Activated gamma-delta T cell treated with Interleukin-2 at 50 U/mL for 16 hours (primary cell): ENCODE measurements at places on chromosomes 7 and 10.

DNA sequence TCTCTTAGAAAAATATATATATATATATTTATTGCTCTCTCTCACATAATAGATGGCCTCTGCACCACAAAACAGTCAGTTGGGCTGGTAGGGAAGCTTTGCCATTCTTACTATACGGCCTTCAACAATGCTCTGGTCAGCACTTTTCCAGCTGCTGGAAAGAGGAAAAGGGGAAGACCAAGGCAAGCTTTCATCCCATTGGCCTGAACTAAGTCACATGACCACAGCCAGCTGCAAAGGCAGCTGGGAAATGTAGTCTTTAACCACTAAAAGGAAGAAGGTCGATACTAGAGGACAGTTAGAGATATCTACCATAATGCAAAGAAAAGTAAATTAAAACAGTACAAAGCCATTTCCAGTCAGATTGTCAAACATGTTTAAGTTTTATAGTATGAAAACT is 58.4 kb upstream of the MACROH2A2 start:
- no peak for DNase-seq

DNA sequence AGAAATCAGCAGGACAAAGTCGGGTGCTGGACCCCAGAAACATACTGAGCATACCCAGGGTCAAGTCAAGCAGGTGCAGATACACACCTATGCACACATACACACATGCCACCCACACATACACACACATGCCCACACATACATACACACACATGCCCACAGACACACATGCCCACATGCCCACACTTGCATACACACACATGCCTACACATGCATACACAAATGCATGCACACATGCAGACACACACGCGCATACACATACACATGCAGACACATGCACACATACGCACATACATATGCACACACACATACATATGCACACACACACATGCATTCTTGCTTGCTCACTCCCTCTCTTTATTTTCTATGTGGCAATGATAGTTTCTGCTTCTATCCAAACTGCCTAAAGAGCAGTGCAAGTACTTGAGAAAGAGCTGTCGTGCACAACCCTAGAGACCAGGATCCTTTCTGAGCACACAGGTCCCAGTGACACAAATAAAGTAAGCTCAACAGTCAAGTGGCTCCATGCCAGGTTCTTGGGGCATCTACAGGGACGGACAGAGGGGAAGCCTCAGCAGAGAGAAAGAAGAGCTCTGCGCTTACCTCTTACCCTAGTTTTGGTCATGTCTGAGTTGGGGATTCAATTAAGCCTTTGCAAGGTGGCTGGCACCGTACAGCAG is 83.7 kb downstream of the EBF3 start:
- no peak for DNase-seq

DNA sequence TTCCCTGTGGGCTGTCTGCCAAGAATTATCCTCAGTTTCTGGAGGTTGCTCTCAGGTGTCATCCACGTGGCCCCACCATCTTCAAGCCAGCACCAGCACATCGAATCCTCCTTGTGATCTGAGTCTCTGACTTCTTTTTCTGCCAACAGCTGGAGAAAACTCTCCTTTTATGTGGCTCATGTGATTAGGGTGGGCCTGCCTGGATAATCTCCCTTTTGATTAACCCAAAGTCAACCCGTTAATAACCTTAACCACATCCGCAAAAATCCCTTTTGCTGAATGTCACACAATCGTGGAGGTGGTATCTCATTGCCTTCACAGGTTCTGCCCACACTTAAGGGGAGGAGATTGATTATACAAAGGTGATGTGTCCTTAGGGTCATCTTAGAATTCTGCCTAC is 73.8 kb downstream of the LRGUK start:
- DNase-seq, result no peak

DNA sequence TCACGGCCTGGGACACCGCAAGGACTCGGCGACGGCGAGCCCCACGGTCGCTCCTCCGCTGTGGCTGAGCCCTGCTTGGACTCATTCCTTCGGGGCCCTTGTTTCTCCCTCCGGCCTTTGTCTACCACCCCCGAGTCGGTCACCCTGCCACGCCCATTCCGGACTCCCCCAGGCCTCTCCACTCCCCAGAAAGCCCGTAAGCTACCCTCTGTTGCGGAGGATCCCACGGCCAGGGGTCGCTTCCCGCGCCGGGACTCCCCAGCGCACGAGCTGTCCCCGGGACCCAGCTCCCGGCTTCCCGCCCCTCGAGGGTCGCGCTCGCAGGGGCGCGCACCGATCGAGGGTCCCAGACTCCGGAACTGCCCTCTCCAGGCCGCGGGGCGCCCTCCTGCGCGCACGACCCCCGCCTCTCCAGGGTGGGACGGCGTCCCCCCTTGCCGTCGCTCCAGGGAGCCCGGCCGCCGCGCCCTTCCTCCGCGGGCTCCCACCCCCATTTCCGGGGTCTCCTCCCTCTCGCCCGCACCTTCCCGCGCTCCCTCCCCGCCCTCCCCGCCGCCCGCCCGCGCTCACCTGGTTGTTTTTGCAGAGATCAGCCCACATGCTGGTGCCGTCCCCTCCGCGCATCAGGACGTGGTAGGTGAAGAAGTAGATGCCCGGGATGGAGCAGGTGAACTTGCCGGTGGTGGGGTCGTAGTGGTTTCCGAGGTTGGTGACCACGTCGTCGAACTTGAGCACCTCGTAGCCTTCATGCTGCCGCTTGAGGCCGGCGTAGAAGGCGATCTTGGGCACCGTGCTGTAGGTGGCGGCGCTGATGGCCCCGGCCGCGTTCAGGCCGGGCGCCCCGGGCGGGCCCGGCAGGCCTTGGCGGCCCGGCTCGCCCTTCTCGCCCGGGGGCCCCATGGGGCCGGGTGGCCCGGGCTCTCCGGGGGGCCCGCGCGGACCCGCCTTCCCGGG is 1.5 kb downstream of the C1QL3 start:
- no peak for DNase-seq

DNA sequence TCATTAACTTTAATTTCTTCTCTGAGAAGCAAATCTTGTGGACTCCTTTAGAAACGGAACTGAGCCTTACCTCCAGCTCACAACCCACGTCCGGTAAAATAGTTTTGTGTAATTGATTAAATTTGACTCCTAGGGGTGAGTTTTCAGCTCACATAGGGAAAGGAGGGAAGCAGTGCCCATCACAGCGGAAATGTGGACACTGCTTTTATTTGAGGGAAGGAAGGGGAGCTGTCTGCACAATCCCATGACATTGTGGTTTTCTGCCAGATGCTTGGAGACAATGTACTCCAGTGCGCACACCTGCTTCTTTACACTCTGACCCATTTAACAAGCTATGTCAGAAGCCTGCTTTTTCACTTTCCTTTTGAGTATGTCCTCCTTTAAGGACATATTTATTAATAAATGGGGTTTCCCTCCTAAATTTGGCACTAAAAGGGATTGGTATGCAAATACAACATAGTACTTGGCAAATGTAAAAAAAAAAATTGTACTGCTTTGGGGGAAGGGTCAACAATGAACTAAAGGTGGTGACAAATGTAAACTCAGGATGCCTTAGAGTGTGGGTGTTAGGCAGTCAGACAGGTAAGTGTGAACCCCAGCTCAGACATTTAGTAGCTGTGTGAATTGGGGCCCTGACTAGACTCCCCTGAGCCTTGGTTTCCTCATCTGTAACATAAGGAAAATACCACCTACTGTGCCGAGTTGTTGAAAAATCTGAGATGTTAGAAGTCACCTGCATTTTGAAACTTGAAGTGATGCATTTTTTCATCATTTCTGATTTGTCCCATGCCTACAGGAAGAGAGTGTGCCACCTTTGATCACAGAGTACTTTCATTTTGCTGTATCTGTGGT is 90.2 kb upstream of the KLF6 start:
- no peak for DNase-seq

DNA sequence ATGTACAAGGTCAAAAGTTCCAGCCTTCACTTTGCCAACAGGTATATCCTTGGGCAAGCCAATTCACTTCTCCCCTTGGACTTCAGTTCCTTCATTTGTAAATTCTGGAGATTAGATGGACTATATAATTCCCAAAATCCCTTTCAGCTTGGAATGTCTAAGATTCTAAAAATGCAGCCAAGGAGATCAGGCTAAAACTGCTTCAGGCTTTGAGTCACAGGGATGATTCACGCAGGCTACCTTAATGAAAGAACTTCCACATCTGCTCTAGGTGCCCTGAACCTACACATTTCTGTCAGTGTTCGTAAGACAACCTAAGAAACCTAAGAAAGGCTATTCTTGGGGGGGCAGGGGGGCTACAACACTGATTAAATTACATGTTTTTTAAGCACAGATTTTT is 7.1 kb downstream of the CPVL start:
- no peak for DNase-seq

- no peak for DNase-seq
Observed at GRCh38 chr7:18357691-18358090, 137.9 kb upstream of the HDAC9 start.

- no peak for DNase-seq
Observed at GRCh38 chr7:126449611-126450268, 803.0 kb downstream of the GRM8 start.

DNA sequence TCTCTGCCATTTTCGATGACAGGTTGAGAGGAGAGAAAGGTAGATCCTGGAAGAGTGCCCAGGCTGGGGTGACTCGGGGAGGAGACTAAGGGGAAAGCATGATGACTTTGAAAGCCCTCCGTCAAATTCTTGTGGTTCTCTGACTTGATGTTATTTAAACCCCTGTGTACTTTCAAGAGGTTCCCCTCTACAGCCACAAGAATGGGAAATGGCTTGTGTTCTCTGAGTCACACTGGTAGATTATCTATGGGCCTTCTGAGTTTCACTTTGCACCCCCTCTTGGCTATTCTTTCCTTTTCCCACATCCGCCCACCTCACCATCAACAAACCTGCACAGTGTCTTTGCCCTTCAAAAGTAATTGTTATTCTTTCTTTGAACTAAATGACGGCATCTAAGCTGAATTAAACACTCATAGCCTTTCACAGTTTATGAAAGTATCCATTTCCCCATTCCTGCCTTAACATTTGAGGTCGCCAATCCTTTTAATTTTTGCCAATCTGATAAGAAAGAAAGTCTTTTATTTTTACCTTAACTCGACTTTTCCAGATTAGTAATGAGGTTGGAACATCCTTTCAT is 24.1 kb downstream of the PRF1 start:
- DNase-seq, result peak; percentile 71

GRCh38 chr10:58840840-58841435 is 328.3 kb downstream of the BICC1 start:
- no peak for DNase-seq

DNA sequence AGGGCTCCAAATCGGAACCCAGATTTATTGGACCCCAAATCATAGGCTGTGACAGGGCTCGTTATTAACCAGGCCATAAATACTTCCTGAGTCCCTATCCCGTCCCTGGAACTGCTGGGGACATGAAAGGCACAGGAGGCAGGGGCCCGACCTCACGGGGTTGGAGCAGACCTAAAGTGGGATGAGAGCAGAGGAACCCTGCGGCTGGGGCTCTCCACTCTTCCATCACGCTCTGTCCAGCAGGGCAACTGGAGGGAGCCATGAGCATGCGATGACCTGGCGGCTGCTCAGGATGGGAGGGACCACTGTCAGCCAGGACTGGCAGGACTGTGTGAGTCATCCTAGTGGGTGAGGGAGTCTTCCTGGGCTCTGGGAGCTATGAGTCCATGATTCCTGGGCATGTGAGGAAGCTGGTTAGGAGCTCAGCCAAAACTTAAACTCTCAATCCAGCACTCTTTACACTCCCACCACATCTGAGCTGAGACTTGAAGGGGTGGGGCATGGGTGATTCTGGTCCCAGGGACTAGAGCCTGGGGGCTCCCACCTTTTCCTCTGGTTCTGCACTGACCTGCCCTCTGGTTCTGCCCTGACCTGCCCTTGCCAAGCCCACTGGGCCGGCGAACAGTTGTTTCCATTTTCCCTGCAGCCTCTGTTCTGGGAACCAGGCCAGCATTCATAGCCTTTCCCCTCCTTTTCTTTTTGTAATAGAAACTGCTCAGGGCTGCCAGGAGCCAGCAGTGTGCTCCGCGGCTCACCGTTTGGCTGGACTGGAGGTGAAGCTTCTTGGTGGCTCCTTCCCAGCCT is 47.1 kb downstream of the SYPL1 start:
- no peak for DNase-seq

DNA sequence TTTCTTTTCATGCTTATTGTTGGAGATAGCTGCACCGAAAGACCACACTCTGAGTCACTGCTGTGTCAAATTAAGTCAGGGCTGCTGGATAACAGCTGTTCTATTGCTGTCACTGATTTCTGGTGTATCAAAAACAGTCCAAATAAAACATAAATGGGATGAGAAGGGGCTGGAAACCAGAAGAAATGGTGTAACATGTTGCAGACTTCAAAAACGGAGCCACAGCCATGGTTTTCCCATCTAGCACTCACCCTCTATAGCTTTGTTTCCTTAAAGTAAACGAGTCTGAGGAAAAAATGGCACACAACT is 103.3 kb upstream of the DIP2C start:
- no peak for DNase-seq

DNA sequence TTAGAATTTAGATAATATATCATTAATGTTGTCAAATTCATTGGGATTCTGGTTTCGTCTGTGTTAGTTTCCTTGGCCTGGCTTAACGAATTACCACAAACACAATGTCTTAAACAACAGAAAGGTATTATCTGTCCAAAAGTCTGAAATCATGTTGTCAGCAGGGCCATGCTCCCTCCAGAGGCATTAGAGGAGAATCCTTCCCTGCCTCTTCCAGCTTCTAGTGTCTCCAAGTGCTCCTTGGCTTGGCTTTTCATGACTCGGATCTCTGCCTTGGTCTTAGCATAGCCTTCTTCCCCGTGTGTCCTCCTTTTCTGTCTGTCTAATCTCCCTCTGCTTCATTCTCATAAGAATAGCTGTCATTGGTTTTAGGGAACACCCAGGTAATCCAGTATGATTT is 482.5 kb downstream of the SEMA3D start:
- no peak for DNase-seq

DNA sequence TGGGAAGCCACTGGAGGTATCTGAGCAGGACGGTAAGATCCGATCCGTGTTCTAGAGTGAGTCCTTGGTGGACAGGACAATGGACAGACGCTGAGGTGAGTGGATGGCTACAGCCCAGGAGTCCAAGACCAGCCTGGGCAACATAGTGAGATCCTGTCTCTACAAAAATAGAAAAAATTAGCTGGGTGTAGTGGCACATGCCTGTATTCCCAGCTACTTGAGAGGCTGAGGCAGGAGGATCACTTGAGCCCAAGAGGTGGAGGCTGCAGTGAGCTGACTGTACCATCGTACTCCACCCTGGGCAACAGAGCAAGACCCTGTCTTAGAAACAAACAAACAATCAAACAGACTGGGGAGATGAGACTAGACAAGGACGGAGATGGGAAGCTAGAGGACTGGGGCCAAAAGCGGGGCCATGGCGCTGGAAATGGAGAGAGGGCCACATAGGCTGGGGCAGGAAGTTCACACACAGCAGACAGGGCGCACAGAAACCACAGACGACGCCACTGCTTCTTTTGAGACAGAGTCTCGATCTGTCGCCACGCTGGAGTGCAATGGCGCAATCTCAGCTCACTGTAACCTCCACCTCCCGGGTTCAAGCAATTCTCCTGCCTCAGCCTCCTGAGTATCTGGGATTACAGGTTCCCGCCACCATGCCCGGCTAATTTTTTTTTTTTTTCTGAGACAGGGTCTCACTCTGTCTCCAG is 24.7 kb downstream of the DAGLB start:
- DNase-seq, result no peak

DNA sequence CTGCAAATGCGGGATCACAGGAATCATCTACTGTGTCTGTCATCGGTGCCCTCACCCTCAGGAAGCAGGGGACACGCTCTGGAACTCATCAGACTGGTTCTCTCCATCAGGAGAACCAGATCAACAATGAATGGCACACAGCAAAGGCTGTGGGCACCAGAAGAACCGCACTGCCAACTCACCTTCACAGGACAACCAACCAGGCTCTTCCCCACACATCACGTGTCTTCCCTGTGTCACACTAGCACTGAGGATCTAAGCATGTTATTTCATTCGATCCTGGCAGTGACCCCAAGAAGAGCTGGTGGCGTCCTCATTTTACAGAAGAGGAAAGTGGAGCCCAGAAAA is 106.1 kb downstream of the TNS3 start:
- DNase-seq, result no peak
